Stimulated activated CD4-positive, alpha-beta T cell treated with anti-CD3 and anti-CD28 coated beads, TNF-alpha, amount 100 ng/mL, for 1 hour (primary cell): ENCODE measurements at places on chromosomes 6 and 20.

DNA sequence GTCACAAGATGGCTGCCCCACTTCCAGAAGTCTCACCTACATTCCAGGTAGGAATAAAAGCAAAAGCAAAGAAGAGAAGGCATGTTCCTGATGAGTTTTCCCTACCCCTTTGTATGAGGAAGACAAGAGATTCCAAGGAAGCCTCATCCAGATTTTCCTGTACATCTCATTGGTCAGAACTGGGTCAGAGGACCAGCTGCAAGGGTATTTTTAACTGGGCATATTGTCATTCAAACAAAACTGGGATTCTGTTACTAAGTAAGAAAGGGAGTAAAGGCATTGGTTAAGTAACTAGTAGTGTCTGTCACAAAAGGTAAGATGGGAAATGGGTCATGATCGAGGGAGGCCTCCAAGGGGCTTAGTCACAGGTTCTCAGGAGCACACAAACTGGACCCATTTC is 28.2 kb upstream of the RIMS4 start:
- DNase-seq, result no peak

- no peak for DNase-seq
Measured at GRCh38 chr6:75621846-75622245, 20.2 kb downstream of the SENP6 start.

DNA sequence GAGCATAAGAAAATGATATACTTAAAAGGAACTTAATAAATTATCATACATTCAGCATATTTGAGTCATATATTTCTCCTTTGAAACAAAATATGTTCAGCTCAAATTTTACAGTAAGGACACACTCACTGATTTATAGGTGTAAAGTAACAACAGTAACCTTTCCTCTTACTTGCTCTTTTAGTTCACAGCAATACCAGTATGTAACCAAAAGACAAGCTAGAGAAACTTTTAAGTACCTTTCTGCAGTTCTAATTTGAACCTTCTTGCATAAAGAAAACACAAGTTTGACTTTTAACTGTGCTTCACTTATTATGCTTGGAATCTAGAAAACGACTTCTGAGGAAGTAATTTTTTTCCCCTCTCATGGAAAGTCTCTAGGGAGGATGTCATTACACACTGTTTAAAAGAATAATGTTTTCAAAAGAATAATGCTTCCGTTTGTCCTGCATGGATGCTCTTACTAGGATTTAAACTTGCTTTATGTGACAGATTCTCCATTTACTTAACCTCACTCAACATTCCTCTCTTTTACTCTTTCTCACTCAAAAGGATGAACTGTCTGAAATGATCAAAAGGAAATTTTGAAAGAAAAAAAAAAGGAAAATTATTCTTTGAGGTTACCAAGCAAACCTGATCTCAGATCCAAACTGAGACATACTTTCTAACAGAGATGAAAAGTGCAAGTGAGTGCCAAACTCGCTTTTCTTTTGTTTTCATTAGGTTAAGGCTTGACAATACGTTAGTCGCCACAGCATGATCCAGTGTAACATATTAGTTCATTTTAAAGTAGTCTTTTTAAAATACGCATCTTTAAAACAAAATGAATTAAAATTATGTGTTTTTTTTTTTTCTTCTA is 22.4 kb upstream of the CALHM6 start:
- no peak for DNase-seq

DNA sequence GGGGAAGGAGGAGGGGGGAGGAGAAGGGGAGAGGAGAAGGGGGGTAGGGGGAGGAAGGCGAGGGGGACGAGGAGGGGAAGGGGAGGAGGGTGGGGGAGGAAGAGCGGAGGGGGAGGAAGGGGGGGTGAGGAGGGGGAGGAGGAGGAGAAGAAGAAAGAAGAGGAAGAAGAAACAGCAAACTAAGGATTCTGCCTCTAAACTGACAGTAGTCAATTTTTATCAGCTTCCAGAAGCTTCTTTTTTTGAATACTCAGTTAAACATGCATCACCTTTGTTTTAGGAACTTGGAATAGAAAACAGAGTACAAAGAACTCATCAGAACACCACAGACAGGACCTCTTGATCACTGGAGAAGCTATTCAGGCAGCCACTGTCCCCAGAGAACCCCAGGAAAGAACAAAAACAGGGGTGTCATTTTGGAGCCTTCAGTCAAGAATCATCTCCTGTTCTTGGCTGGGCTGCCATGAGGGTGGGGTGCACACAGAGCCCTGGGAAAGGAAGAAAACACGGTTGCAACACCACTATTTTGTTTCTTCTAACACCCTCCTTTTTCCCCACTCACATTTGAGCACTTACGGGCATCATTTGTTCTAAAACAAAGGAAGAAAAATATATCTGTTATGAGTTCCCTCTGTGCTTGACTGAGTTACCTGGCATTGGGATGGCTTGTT is 67.4 kb downstream of the TMEM170B start:
- no peak for DNase-seq

DNA sequence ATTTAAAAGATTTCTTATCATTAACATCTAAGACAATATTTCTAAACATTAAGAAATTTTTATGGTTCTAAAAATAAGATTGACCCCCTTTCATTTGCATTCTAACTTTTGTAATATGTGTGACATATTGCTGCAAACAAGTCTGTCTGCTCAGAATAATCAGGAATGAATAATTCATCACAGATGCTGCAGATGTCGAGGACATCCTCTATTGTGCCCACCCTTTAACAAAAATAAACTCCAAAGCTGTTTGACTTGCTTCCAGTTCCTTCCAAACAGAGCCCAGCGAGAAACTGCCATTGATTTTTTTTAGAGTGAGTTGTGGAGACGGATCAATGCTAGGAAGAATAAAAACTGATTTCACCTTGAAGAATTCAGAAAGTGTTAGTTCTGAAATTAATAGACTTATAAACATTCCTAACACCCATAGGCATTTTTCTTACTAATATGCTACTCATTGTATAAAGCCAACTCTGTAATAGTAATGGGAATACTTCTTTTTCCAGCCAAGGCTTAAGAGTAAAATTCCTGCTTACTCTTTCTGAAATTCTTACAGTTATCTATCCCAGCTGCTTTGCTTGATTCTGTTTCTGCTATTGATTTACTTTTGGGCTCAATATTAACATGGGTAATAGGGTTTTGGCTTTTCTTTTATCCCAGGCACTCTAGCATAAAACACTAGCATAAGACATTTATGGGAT is 244.8 kb upstream of the FAM83B start:
- no peak for DNase-seq

DNA sequence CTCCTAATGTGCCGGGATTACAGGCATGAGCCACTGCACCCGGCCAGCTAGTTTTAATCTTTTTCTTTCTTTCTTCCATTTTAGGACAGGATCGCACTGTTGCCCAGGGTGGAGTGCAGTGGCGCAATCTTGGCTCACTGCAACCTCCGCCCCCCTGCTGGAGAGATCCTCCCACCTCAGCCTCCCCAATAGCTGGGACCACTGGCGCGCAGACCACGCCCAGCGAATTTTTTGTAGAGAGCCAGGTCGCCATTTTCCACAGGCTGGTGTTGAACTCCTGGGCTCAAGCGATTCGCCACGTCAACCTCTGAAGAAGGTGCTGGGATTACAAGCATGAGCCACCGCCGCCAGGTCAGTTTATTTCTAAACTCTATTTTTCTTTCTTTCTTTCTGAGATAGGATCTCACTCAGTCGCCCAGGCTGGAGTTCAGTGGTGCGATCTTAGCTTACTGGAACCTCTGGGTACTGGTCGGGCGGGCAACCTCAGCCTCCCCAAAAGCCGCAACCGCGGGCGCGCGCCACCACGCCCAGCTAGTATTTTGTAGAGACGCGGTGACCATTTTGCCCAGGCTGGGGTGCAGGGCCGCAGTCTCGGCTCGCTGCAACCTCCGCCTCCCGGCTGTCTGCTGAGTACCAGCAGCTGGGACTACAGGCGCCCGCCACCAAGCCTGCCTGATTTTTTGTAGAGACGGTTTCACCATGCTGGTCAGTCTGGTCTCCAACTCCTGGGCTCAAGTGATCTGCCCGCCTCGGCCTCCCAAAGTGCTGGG is 20.0 kb upstream of the LIN28B start:
- no peak for DNase-seq

DNA sequence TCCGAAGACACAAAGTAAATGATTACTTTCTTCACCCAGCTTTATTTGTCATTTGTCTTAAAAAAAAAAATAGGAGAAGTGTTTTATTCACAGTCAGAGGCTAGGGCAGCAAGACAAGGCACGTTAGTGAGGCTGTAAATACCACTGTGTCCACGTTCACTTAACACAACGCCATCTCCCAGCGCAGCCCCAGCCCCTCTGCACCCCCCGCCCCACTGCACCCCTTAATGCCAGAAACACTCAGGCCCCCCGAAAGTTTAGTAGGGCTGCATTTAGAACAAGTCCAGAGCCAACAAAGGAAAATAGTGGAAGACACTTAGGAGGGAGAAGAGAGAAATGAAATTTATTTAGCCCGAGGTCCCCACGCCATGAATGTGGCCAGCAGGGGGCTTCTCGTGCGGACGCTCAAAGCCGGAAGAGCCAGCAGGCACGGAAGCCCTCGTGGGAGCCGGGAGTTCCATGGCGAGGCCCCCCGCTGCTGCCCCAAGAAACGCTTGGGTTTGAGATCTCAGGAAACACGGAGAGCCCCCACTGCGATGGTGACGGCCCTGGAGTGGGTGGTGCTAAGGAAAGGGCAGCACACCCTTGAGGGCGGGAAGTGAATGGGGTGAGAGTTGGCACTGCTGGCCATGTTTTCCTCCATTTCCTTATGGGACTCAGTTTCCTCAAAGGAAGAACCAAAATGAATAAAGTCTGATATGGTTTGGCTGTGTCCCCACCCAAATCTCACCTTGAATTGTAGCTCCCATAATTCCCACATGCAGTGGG is 50.2 kb downstream of the IYD start:
- no peak for DNase-seq

DNA sequence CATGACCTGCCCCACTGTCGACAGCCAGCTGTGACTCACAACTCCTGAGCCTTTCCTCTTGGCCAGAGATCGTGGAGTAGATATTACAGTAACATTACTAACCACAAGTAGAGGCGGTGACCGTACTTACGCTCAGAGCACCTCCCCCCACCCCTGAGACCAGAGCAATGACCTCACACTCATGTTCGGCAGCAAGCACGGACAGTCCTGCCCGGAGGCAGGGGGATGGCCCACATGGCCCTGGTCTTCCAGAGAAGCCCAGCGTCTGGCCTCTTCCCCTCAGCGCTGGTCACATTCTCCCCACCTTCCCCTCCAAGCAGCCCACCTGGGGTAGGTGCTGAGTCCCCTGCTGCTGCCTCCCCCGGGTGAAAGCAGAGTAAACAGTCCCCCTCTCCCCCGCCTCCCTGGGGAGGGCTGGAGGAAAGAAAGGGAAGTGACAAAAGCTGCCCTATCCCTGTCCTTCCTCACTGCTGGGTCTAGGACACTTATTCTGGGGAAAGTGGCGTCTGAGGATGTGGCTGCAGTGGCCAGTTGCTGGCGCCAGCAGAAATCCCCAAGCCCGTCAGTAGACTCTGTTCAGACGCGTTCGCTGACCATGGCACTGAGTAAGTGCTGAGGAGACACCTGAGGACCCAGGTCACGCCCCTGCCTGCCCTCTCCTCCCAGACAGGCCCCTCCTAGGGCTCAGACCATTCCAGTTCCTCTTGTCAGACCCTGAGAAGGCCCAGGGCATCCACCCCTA is 68.5 kb downstream of the MRPL14 start:
- no peak for DNase-seq

DNA sequence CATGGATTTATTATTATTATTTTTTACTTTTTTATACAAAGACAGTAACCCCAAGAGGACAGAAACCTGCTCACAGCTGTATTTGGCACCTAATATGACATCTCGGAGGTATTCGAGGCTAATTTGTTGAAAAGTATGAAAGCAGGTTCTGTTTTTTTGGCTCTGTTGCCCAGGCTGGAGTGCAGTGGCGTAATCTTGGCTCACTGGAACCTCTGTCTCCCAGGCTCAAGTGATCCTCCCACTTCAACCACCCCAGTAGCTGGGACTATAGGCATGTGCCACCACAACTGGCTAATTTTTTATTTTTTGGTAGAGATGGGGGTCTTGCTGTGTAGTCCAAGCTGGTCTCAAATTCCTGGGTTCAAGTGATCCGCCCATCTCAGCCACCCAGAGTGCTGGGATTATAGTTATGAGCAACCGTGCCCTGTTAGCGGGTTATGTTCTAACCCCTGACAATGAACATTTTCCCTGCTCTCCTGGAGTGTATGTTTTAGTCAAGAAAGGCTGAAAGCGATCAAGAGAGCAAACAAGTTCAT is 53.7 kb upstream of the ZNF217 start:
- no peak for DNase-seq

- no peak for DNase-seq
Measured at GRCh38 chr6:152146385-152146784, 338.9 kb downstream of the ESR1 start.

GRCh38 chr6:164114051-164114450 is 699.5 kb downstream of the QKI start:
- no peak for DNase-seq

- no peak for DNase-seq
Measured at GRCh38 chr6:137867685-137868509, 838 bp downstream of the TNFAIP3 start.

- DNase-seq, result no peak
Measured at GRCh38 chr20:5470943-5471342, 154.2 kb upstream of the PROKR2 start.

GRCh38 chr6:56657354-56657753 is 14.7 kb upstream of the DST start:
- DNase-seq, result no peak

DNA sequence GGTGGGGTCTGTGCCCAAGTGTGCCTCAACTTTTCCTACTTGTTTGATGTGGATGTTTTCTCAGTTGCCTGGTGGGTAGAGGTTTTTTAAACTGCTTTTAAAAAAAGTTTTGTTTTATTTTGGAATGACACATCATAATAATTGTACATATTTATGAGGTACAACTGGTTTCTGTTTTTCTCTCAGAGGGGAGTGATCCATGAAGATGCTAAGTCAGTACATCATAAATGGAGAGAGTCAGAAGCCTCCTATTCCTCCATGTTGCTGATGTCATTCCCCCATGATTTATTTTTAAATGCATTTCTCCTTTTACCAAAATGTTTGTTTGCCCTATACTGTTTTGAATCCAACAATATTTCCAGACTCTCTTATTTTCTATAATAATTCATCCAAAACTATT is 77.3 kb upstream of the CLVS2 start:
- no peak for DNase-seq

GRCh38 chr6:42778122-42778521 is 3.7 kb upstream of the BICRAL start:
- no peak for DNase-seq

GRCh38 chr20:43140726-43141125 is 49.0 kb downstream of the PTPRT start:
- no peak for DNase-seq

- no peak for DNase-seq
Measured at GRCh38 chr6:166618251-166618650, 8.8 kb downstream of the RPS6KA2 start.

GRCh38 chr20:57738484-57738883 is 28.7 kb upstream of the PMEPA1 start:
- no peak for DNase-seq

- DNase-seq, result no peak
Measured at GRCh38 chr20:49230021-49230420, 10.8 kb downstream of the DDX27 start.
